NCI-H1105 (cell line): ENCODE measurements at places on chromosomes 2 and 18.

DNA sequence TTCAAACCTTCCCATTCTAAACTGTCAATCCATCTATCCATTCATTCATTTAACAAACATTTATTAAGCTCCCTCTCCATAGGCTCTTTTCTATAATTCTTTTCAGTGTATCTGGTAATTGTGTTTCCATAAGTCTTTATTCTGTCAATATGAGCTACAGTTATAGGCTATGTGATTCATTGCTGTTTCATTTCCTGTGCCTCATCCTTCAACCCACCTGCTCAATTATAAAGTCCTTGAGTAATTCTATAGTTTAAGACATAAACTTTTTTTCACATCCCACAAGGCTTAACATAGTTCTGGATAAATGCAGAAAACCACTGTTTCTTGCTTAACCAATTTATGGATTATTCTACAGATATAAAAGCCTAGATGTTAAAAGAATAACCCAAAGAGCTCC lies 84.2 kb upstream of the PIK3C3 start:
- DNase-seq = peak; percentile 7

DNA sequence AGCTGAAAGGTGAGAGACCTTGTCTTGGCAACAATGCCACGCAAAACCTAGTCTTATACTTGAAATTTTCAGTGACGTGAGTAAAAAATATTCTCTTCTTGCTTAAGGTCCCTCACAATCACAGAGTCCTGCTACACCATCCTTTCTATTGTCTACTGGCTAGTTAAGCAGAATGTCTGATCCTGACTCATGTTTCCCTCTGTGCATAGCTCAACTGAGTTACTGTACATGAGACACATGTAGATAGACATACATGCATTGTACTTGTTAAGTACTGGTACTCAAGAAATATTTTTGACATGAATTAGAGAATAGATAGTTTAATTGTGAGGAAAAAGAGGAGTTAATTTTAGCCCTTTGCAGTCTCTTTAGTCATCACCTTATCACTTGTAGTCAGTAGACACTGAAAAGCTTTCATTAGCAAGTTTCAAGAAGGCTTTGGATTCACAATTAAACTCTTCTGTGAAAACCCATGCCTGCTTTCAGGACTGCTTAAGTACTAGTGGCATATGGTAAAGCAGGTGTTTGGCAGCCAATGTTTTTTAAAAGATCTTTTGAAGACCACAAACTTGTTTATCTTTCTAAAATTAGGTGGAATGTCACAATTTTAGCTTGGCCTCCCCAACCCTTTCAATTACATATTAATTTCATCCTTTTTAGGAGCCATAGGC lies 158.7 kb upstream of the CCDC150 start:
- DNase-seq = no peak

- DNase-seq = no peak
Observed at GRCh38 chr18:48181857-48182256, 227.3 kb downstream of the ZBTB7C start.

DNA sequence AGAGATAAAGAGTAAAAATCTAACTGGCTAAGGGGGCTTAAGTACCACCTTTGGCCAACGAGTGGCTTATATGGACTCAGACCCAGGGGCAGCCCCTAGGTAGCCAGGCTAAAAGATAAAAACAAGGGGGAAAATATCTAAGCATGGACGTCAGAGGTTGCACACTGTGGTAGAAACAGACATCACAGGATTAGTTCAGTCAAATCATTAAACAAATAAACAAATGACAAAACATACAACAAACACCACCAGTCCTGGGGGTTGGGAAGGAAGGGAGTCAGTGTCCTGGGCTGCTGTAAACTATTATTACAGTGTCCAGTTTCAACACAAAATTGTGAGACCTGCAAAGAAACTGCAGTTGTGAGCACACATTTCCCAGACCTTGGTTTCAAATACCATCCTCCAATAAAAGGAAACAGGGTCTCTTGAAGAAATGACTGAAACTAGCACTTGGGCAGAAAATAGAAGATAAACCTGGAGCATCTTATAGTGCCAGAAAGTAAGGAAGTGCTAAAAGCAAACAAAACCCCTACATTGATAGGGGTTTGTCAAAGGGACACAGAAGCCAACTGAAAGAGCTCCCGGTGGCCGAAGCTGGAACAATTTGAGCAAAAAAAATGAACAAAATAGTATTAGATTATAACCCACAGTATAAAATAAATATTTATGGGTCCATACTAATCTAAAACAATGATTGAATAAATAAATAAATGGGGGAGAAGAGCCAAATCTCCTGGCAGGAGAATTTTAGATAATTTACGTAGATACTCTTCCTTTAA lies 154.8 kb upstream of the KLF7 start:
- no peak for DNase-seq

- DNase-seq = no peak
Observed at GRCh38 chr2:3751806-3752205, 48.4 kb downstream of the DCDC2C start.

GRCh38 chr2:208479342-208479741 lies 72.8 kb downstream of the PTH2R start:
- DNase-seq = no peak

- no peak for DNase-seq
Observed at GRCh38 chr2:239012228-239012627, 164.3 kb downstream of the TWIST2 start.

GRCh38 chr2:121346859-121347258 lies 61.9 kb upstream of the TFCP2L1 start:
- DNase-seq = no peak

DNA sequence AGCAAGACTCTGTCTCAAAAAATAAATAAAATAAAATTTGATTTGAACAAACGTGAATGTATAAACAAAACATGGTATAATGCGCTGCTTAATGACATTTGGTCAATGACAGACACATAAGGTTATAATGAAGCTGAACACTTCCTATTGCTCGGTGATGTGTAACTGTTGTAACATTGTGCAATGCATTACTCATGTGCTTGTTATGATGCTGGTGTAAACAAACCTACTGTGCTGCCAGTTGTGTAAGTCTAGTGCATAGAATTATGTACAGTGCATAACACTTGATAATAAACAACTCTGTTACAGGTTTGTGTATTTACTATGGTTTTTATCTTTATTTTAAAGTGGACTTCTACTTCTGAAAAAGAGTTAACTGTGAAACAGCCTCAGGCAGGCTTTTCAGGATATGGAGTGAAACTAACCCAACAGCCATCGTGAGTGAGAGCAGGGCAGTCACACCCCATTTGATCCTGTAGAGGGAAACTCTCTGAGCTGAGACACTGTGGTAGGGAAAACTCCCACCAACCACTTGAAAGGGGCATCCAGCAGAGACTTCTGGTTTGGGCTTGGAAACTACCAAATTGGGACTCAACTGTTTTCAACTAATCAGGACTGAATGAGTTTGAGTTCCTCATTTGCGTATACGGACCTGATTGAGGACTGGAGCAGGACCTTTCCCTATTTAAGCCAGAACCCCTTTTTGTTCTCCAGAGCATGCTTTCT lies 8.7 kb upstream of the RPRD1A start:
- no peak for DNase-seq
